Motor neuron (in vitro differentiated cells): ENCODE measurements at places on chromosomes 1 and 21.

DNA sequence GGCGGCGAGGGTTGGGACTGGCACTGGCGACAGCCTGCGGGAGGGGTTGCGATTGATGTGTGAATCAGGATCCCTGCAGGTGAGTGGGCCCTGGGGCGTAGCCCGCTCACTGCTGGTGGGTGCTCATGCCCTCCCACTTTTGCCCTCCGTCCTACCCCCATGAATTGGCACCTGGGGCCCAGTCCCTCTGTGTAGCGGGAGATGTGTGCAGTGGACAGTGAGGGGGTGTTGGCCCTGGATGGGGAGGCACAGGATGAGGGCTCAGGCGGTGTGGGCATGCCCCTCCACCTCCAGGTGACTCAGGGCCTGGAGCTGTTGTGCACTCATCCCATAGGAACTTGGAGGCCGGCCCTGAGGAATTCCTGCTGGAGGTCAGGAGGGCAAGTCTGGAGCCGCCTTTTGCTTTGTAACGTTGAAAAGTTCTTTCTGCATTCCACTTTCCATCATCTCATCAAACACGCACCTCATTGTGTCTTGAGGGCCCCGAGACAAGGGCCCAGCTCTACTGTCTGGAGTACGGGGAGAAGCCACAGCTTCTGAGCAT is 3.0 kb downstream of the PEAR1 start:
- ATAC-seq, result no peak

DNA sequence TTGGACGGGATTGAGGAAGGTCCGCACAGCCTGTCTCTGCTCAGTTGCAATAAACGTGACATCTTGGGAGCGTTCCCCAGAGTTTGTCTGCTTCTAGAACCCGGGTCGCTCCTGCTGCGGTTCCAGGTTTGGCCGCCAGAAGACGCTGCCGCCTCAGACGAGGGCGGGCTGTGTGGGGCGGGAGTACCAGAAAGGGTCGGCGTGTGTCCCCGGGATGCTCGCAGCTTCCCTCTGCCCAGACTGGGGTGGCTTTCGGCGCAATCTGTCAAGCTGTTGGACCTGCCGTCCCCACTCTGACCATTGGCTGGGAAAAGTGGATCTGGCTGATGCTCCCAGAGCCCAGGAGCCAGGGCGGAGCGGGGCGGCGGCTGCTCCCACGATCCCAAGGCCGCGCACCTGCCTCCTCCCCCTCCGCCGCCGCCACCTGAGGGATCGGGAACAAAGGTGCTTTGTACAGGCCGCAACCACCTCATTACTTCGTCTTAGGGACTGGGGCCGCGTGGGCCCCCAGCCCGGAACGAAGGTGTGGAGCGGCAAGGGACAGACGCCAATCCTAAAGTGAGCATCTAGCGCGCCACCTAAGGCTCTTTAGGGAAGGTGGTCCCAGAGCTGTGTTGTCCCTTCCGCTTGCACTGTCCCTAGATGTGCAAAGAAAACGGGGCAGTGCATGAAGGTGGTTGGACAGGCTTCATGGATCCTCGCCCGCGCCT is 683 bp upstream of the EFNA4 start:
- peak; percentile 64 for ATAC-seq

DNA sequence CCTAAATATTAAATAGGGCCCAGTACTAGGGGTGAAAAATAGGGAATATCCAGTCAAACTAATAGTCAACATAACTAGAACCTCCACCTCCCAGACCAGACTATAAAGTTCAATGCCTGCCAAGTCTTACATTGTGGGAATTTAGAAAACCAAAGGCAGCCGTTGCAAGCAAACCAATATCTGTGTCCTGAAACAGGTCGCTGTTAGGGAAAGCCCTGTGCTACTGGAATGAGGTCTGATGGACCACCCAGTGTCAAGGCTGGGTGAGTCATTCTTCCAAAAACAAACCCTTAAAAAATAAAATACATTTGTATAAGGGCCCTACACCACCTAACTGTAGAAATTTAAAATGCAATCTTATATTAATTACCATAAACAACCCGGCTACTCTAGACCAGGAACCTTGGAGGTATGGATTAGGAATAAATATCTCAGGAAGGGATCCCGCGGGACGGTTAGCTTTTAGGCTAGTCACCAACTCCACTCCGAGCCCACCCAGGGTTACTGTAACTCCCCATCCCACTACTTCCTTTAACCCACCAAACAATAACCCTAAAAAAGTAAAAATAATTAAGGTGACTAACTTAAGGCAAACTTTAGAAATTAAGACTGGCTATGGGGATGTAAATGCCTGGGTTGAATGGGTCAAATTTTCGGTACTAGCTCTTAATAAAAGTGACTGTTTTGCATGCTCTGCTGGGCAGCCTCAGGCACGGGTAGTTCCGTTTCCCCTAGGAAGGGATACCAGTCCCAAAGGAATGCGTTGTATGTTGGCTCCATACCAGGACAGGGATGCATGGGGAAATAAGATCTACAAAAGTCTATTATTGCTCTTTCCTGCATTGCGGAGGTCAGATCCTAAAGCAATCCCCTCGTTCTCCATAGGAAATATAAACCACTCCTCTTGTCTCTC is 65.4 kb upstream of the TLR5 start:
- no peak for ATAC-seq

- no peak for ATAC-seq
Measured at GRCh38 chr21:37645848-37646247, 270.4 kb downstream of the KCNJ6 start.

- no peak for ATAC-seq
Measured at GRCh38 chr1:30952098-30952497, 43.5 kb upstream of the SDC3 start.

DNA sequence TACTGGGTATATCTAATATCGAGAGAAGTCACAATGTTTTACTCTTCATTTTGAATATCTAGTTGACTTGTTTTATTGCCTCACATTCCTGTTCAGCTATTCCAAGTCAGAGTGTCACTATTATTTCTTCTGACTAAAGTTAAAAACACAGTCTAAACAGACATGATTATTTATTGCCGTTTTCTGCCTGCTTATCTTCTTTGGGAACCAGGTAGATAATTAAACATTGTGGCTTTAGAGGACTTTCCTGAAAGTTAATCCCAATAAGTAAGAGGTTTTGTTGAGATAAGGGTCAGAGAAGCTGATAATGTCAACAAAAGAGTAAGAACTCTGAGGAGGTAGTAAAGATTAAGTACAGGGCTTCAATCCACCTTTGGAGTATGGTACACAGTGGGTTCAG is 53.8 kb downstream of the PCNX2 start:
- no peak for ATAC-seq

GRCh38 chr21:38993561-38993960 is 187.8 kb downstream of the ETS2 start:
- peak; percentile 41 for ATAC-seq
